Stimulated activated CD4-positive, alpha-beta T cell treated with anti-CD3 and anti-CD28 coated beads, Interleukin-1b, Interleukin-23, amount 100 ng/mL, for 48 hours (primary cell): ENCODE measurements at places on chromosomes 13 and 19.

DNA sequence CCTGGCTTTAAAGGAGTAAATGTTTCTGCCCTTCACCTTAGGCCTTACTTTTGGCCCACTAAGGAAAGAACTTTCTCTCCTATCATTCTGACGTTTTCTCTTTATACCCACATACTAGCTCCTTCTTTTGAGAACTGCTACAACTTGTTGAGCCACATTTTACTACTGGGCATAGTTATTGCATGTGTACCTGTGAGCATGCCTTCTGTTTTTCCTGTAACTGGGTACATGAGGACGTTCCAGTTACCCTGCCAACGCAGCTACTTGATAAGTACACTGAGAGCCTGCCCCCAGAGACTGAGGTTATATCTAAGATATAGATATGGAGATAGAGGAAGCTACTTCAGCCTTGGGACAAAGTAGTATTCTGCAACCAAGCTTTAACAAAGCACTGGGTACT, 3.5 kb downstream of the CCDC169 start:
- no peak for DNase-seq

DNA sequence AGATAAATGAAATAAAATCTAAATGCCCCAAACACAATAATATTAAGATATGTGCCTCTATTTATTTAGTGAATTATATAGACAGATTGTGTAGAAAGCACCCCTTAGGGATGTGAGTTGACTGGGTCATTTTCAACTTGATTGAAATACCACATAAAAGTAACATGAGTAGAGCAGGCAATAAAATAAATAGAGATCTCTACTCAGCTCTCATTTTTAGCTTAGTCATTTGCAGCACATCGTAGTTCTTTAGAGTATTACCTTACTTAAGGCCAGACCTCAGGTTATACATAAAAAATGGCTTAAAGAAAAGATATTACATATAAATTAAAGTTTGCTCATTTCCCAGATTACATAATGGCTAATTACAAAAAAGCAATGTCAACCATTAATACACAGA, 1525.6 kb upstream of the PRR20A start:
- DNase-seq, result no peak

DNA sequence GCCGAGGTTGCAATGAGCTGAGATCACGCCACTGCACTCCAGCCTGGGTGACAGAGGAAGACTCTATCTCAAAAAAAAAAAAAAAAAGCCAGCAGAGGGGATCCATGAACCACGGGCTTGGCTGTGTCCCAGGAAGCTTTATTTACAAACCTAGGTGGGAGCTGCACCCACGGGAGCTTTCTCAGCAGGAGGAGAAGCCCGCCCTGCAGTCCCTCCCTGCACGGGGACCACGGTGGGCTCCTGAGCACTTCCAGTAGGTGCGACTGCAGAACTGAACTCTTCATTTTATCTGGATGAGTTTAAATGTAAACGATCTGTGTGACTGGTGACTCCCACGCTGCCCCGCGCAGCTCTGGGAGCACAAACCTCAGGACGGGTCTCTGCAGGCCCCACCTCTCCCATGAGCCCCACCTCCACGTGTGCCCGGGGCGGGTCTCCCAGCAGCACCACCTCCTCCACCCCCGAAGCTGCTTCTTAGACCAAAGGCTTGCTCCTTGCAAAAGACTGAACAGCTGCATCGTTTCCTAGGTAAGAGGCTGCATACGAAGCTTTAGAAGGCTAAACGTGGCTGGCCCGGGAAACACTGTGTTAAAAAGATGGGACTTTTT, 66.4 kb downstream of the SPACA7 start:
- DNase-seq, result no peak

- no peak for DNase-seq
Observed at GRCh38 chr13:92463134-92463533, 763.5 kb upstream of the GPC6 start.

DNA sequence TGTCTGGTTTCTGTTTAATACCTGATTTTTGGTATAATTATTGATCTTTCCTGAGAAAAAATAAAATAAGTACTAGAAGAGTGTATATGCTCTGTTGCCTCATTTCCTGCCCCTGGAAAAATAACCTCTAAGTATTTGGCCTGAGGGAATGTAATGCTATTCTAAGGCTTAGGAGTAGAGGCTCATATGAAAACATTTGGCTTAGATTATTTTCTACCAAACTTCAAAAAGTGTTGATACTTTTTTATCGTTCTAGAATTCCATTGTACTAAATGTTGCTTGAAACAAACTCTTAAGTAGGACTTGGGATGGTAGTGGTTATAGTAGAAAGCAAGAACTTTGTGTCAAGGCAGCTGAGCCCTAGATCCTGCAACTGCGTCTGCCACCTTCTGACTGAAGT, 57.8 kb downstream of the COG3 start:
- no peak for DNase-seq

GRCh38 chr19:58361900-58362271, 665 bp downstream of the ZNF497 start:
- peak; percentile 68 for DNase-seq

DNA sequence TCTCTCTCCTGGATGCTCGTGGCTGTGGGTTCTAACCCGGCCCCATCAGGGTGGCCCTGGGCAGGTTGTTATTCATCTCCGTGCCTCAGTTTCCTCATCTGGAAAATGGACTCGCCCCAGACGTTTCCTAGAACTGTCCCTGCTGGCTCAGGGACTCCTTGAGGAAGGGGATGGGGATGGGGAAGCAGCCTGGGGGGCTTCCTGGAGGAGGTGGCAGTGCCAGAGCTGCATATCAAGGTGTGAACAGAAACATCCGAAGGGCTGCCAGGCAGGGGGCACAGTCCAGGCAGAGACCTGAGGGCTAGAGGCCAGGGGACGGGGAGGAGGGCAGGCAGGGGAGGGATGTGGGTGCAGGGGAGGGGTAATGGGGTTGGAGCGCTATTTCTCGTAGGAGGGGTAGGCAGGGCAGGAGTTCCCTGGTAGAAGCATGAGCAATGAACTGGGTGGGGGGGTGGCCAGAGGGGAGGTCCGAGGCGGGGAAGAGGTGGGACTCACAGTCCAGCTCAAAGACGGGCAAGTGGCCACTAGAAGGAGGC, 3.6 kb upstream of the ELANE start:
- DNase-seq, result no peak

GRCh38 chr19:2487842-2488241, 11.9 kb downstream of the GADD45B start:
- no peak for DNase-seq

GRCh38 chr13:50677258-50677657, 166.2 kb downstream of the DLEU7 start:
- no peak for DNase-seq

DNA sequence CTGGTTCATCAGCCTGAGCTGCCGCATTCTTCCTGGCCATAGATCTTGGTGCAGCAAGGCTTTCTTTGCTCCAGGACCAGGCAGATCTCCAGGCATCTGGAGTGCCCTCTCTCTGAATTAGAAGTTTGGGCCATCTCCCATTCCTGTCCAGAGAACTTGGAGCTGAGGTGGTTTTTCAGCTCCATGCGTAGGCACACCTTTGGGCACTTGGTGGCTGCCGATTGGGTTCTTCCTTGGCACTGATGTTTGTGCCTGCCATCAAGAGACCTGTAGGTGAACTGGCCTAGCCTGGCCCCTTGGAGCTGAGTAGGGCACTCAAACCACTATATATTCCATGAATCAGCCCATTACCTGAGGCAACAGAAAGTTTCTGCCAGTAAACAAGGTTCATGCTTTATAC, 206.0 kb upstream of the PCDH17 start:
- no peak for DNase-seq

GRCh38 chr13:88005188-88005587, 334.0 kb downstream of the SLITRK5 start:
- no peak for DNase-seq

GRCh38 chr13:95749545-95749944, 72.6 kb downstream of the DNAJC3 start:
- DNase-seq, result no peak

GRCh38 chr19:30549151-30549550, 177.0 kb downstream of the ZNF536 start:
- no peak for DNase-seq

- DNase-seq, result no peak
Observed at GRCh38 chr13:31675440-31675953, 63.8 kb upstream of the RXFP2 start.

DNA sequence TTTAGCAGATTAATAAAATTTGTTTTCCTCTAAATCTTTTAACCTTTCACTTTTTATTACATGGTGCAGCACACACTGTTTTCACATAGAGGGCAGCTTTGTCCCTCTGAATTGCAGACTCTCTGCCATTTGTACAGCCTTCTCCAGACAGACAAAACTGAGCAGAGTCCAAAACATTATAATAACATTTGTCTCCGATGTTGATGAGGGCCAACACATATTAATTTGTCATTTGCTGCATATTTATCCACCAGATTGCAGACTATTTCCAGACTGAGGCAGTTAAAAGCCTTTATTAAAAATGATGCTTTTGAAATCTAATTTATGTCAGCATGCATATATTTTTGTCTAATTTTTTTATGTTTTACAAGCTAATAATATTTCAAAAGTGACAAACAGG, 1251.9 kb upstream of the SLC10A2 start:
- DNase-seq, result no peak

DNA sequence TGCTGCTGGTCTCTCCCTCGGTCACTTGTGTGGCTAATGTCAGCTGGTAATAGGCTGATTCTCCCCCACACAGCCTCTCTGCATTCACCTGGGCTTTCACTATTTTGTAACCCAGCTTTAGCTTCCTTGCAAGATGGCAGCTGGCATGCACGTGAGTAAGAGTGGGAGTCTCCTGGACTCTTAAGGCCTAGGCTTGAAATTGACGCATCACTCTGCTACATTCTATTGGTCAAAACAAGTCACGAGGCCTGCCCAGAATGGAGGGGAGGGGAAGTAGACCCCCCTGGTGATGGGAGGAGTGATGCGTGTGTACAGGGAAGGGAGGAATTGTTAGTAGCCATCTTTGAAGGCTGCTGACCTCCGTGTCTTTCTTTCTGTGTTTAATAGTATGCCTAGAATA, 24.9 kb upstream of the PNMA8B start:
- no peak for DNase-seq
